ENCODE measurements at places on chromosomes 4 and X.

GRCh38 chr4:56148428-56148827 lies 199.7 kb downstream of the CEP135 start:
- no peak for DNase-seq

DNA sequence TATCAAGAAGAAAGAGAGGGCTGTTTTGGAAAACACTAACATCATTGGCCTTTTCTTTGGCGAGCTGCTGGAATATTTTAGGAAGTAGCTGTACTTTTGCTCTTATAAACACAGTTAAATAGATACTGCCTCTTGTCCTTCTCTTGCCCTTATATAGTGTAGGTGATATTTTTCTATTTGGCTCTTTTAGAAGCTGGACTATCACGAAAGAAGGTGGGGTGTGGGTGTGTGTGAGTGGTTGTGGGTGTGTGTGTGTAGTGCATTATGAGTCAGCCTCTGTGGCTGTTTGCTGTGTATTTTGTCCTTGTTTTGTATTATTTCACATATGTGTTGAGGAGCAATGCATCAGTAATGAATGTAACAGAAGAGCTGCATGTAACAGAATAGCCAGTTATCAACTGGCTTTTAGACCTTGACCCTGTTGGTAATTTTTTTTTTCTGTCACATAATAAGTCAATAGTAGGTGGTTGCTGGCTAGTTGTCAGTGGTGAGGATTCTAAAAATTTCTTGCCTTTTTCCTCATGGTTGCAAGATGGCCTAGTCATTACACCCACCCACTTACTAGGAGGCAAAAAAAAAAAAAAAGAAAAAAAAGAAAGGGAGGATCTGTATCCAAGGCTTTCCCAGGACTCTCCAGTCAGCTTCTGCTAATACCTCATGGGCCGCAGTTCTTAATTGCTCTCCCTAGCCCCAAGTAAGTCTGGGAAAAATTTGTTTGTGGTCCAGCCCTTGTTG lies 23.8 kb downstream of the ARHGAP10 start:
- DNase-seq, result peak; percentile 44

GRCh38 chr4:138243369-138243768 lies 1.2 kb upstream of the SLC7A11 start:
- DNase-seq, result no peak

DNA sequence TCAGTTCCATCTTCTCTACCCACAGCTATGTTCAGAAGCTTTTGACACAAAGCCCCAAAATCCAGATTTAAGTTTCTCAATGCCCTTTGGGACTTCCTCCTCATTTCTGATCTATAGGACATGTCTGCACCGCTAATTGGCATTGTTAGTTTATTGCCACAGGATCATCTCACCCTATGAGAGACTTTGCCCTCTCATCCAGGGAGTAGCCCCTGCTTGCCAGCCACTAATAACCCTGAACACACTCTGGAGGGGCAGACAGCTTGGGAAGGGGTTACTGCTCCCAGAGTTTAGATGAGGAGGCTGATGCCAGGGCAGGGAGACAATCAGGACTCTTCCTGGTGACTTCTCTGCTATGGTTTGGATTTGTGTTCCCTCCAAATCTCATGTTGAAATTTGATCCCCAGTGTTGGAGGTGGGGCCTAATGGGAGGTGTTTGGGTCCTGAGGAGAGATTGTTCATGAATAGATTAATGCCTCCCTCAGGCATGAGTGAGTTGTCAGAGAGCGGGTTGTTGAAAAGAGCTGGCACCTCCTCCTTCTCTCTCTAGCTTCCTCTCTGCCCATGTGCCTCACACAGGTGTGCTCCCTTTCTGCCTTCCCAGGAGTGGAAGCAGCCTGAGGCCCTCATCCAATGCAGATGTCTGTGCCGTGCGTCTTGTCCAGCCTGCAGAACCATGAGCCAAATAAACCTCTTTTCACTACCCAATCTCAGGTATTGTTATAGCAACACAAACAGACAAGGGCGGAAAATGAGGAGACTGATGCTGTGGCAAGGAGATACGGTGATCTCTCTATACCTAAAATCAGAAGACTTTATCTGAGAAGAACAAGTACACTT lies 3.6 kb upstream of the SCARB2 start:
- no peak for DNase-seq

DNA sequence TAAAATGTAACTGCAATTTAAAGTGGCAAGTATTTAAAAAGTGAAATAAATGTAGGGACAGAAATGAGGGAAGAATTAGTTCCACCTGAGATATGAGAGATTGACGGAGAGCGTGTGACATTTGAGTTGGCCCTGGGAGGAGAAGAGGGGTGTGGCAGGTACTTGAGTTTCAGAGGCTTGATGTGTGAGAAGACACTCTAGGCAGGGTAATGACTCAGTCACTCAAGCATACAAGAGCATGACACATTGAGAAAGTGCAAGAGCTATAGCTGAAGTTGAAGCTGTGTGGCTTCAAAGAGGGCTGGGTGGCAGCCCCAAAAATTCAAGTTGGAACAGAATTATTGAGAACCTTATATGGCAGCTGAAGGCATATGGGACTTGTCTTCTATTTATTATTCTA lies 420.5 kb downstream of the SLITRK2 start:
- no peak for DNase-seq

DNA sequence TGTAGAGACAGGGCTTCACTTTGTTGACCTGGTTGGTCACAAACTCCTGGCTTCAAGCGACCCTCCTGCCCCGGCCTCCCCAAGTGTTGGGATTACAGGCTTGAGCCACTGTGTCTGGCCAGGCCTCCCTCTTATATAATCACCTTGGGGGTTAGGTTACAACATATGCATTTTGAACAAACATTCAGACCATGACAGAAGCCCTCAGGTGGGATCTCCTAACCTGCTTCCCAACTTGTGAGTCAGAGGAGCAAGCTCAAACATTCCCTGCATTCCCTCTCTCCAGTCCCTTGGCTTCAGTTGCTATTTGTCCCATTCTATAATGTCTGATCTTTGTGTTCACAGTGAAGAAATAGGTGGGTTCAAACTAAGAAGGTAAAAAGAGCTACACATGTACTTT lies 76.5 kb upstream of the NRK start:
- no peak for DNase-seq

DNA sequence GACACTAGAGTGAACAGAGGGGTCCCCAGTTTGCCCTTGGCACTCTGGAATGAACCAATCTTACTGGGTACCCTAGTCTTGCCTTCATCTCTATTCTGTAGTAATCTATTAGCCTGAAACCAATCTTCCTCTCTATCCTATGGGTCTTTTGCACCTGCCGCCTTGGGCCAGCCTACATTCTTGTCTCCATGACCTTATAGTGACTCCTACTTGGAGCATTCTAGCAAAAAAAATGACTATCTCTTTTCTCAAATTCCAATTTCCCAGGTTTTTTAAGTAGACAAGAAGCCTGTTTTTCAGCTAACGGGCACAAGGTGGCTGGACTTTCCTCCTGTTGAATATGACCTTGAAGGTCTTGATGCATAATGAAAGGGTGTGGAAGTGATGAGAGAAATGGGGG lies 568.7 kb downstream of the TRAM1L1 start:
- no peak for DNase-seq

DNA sequence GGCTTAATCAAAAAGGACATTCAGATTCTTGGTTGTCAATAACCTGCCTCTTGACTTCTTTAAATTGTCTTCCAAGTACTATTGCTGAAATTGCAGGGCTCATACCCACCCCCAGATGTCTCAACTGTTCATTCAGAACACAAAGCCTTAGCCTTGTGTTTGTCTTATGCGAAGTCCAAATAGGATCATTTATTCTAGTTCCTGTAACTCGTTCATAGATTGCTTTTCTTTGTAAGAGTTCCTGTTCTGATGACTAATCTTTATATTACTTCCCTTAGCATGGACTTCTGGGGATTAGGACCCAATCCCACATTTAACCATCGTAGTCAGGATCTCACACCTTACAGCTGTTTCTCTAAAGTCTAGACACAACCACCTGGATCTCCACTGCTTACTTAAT lies 226.0 kb downstream of the VEGFC start:
- no peak for DNase-seq

DNA sequence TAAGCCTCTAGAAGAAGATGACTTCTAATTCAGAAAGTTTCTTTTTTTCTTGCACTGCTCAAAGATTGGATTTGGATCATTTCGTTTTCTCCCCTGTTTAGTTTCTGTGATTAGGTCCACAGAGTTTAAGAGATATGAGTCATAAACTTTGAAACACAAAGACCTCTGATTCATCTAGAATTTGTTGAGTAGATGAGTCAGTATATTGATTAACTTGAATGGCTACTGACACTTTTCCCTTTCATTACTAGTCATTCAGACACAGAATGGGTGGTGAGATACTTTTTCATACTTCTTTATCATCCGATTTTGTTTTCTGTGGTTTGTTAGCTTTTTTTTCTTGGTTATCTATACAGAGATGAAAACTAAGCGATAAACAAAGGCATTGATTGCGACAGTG lies 34.1 kb upstream of the AFF2 start:
- DNase-seq, result no peak

DNA sequence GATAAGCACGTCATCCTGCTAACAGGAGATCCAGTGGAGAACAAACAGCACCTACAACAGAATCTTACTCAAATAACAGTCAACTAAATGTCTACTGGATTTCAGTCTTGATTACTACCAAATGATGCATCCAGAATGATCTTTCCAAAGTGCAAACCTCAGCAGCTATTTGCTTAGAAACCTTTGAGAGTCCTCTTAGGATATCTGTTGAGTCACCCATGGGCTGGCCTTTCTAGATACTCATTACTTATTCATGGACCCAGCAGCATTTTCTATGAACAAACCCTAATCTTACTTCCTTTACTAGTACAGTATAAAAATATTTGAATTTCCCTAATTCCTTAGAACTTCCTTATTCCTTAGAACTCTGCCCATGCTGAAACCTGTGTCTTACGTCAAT lies 118.5 kb upstream of the PABPC4L start:
- DNase-seq, result peak; percentile 0

DNA sequence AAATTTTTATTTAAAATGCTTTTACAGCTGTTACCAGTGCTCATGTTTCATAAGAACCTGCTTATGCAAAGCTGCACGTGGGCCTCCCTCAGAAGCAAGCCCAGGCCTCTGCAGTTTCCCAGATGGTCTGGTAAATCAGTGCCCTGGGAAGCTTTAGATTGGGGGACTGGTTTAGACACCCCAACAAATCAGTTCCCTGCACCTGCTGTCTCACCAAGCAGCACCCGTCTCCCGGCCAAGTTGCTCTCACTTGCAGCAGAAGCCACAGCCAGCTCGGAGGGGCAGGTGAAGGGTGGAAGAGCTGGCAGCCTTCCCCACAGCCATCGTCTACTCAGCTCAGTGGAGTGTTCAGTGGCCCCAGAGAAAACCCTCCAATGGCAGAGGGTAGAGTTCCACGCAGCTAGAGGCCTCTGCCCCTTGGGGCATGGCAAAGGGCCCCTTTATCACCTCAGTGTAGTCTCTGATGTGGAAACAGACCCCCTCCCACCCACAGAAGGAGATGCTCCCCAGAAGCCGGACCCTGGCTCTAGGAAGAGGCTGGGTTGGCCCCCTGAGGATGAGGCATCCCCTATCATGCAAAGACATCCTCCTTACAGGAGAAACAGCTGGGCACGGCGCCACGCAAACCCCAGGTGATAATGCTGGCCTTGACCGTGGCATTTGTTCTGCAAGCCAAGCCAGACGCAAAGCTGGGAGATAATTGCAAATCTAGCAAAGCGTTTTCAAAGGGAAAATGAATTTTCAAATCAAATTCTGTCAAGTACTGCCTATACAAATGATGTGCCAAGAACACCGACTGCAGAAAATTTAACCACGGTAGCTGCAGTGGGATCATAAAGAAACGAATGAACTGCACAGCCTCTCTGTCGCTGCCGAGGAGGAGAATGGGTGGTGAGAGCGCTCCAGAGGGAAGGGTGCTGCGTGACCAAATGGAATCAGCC lies 51.9 kb downstream of the ZFYVE28 start:
- DNase-seq, result peak; percentile 58

GRCh38 chr4:113157086-113157857 lies 107.8 kb downstream of the ANK2 start:
- DNase-seq, result no peak

DNA sequence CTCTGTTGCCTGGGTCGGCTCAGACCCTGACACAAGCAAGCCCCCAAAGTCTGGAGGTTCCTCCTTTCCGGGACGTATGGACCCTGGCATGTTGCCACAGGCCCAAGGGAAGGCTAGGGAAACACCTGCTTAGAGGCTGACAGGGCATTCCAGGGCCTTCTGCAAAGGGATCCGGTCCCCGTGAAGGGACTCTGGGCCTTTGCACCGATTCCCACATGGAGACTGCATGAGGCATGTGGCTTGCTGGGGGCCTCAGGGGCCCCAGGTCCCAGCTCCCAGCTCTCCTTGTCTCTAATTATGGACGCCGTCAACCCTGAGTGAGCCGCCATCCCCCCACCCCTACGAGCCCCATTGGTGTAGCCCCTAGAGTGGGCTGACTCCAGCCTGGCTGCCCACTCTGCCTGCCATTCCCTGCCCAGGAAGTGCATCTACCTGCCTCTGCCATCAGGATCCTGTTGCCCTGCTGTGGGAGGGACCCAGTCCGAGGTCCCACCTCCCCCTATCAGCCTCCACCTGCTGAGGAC lies 4.2 kb upstream of the RGS12 start:
- DNase-seq, result no peak

DNA sequence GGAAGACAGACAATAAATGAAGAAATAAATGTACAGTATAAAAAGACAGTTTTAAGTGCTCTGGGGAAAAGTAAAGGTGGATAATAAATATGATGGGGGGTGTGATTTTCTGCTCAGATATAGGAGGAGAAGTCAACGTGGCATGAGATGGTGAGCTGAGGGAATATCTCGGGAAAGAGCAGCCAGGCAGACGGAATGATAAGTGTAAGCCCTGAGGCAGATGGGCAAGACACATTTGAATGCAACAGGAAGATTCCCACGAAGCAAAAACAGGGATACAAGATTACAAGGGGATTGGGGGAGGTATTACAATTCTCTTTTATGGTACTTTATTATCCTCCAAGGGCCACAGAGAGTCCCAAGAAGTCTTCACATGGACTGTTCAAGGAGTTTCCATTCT lies 11.1 kb downstream of the ANXA3 start:
- DNase-seq, result no peak

GRCh38 chr4:74117024-74117534 lies 18.1 kb upstream of the CXCL2 start:
- peak; percentile 97 for DNase-seq

DNA sequence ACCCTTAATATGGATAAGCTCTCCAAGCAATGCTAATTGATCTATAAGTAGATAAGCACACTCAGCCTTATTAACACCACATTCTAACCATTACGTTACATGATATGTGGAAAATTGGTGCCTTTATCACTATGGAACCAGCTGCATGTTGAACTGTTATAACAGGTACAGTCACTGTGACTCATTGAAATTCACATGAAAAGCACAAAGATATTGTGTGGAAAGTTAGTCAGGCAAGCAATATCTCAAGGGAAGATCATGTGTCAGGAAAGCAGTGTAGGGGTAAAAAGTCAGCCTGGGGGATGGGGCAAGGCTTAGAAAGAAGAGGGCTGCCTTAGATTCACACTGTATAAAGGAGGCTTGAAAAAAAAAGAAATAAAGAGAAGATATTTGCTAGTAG lies 313.7 kb upstream of the SMIM31 start:
- DNase-seq, result peak; percentile 26
